ENCODE measurements at places on chromosomes 1 and 21.

DNA sequence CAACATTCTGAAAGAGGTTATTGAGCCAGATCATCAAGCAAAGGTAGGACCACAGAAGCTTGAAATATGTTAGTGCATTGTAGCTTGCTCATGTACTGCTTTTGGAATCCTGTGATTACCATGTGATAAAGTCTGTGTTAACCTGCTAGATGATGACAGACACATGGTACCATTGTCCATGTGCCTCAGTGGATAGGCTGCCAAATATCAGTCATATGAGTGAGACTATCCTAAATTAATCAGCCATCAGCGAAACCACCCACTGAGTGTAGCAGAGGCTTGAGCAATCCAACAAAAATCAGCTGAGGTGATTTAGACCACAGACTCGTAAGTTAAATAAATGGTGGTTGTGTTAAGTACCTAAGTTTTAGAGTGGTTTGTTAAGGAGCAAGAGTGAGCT lies 32.7 kb upstream of the CRB1 start:
- DNase-seq, result no peak

DNA sequence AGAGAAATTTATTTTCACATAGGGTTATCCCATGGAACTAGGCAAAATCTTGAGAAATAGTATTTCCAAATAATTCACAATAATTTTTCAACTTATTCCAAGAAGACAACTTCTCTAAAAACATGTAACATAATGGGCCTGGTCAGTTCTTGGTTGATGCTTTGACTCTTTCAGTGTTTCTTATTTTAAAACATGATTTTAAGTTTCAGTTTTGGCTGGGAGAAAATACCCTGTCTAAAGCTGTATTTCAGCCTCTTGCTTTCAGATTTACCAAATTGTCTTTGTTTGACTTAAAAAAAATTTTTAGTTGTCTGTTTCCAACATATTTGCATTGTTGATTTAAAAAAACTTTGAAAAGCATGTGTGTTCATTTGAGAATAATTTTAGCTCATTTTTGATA lies 5.1 kb downstream of the OR2T4 start:
- DNase-seq, result no peak

DNA sequence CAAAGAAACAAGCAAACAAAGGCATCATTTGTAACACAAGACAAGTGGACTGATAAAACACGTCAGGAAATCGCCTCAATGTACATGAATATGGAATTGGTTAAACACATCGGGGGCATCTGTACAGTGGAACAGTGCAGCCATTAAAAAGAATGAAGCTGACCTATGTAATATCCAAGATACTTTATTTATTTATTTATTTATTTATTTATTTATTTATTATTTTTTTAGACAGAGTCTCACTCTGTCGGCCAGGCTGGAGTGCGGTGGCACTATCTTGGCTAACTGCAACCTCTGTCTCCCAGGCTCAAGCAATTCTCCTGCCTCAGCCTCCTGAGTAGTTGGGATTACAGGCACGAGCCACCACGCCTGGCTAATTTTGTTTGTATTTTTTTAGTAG lies 75.4 kb upstream of the SLC45A1 start:
- no peak for DNase-seq

DNA sequence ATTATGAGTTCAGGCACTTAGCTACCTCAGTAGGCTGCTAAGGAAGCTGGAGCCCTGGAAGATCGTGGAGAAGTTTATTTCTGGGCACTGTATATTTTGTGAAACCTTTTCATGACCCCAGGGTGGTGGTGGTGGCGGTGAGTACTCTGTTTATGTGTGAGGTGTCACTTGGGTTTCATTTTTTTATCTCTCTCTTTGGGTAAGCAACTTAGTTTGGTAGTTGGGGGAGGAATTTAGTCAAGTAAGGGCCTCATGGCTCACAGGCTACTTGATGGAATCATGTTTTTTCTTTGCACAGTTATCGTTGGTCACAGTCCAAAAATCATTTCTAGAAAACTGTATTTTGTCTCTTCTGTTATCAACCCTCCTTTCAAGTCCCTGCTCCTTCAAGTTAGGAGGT lies 33.9 kb downstream of the C1orf141 start:
- DNase-seq, result no peak

GRCh38 chr1:111927652-111928051 lies 61.8 kb downstream of the KCND3 start:
- DNase-seq, result no peak

DNA sequence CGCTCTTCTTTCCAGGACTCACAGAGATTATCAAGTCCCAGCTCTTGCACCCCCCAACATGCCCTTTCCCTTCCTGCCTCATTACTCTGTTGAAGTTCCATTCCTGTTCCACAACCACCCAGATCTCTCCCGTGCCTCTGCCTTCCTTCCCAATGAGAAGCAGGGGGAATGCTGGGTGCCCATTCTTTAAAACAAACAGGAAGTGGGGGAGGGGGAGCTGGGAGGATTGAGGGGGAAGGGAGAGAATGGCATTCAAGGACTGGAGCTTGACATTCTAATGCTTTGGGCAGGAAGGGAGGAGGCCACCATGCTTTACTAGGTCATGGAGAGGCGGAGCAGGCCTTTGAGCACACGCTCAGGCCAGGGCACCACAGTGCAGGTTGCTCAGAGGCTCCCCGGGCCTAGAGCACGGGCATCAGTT lies 150.3 kb upstream of the IRF2BP2 start:
- DNase-seq, result no peak

GRCh38 chr1:30745156-30745833 lies 12.3 kb downstream of the LAPTM5 start:
- DNase-seq, result no peak

- DNase-seq, result no peak
These were observed 49.6 kb downstream of the SLC66A1 start for GRCh38 chr1:19361611-19362147.

GRCh38 chr1:59412718-59413326 lies 115.9 kb downstream of the FGGY start:
- no peak for DNase-seq

DNA sequence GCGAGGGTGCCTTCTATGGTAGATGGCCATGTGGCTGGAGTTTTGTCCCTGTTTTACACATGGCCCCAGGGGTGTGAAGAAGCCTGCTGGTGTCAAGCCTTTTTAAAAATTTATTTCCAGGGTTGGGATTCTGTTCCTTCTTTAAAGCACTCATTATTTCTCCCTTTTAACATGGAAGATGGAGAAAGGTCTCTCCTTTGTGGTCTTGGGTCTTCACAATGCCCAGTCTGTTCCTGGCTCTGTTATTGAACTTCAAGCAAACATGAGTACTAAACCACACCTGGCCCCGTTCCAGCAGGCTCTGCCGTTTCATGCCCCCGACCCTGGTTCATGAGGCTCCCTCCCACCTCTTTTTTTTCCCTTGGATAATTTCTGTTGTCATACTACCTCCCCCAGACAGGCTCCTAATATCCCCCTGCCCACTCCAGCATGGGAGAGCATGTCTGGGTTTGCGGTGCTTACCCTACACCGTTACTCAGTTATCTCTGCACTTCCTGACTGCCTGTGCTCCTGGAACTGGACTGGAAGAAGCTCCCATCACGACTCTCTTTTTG lies 121.2 kb upstream of the KIAA0040 start:
- no peak for DNase-seq

- DNase-seq, result no peak
These were observed 19.5 kb downstream of the C1orf174 start for GRCh38 chr1:3880429-3881192.

DNA sequence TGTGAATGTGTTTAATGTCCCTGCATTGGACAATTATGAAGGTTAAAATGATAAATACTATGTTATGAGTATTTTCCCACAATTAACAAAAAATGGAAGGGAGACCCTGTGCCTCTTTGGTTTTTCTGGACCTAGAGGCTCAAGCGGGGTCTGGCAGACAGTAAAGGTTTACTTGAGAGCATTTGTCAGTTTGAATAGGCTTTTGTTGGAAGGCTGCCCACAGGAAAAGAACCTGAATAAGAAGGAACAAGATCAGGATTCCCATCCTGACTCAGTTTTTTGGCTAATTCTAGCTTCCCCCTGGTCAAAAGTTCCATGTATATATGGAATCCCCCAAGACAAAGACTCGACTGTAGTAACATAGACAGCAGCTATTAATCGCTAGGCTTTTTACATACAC lies 150.9 kb upstream of the JUN start:
- no peak for DNase-seq

DNA sequence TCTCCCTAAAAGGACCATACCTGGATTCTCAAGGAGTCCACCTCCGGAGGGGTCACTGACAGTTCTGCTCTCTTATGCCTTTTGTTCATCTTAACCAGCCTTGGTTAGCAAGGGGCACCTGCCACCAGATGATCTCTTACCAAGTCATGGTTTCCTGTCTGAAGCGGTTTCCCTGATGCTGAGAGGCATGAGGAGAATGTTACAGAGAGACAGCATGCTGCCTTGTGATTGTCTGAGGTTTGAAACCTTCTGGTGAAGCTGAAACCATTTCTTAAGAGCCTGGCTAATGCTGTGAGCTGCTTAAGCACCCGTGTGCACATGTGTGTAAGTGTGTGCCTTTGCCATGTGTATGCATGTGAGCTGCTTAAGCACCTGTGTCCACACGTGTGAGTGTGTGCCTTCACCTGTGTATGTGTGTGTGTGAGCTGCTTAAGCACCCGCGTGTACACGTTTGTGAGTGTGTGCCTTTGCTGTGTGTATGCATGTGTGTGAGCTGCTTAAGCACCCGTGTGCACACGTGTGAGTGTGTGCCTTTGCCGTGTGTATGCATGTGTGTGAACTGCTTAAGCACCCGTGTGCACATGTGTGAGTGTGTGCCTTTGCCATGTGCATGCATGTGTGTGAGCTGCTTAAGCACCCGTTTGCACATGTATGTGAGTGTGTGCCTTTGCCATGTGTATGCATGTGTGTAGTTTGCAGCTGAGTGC lies 136.4 kb upstream of the COL6A1 start:
- DNase-seq, result no peak

GRCh38 chr1:152996633-152997400 lies 4.7 kb upstream of the SPRR3 start:
- no peak for DNase-seq

DNA sequence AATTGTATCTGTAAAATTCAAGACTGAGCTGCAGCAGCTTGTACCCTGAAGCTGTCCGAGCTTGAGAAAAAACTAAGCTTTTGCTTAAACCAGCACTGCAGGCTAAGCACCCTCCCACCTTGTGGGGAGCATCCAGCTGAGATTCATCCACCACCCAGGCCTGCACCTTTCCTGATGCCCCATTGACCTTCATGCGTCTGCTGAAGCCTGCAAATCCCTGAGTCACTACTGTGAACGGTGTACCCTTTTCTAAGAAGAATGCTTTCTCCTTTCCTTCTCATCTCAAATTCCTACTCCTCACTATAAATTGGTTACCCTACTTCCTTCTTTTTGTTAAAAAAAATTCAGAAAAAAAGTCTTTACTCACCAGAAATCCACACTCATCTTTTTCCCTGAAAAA lies 90.9 kb upstream of the RGS18 start:
- DNase-seq, result no peak

DNA sequence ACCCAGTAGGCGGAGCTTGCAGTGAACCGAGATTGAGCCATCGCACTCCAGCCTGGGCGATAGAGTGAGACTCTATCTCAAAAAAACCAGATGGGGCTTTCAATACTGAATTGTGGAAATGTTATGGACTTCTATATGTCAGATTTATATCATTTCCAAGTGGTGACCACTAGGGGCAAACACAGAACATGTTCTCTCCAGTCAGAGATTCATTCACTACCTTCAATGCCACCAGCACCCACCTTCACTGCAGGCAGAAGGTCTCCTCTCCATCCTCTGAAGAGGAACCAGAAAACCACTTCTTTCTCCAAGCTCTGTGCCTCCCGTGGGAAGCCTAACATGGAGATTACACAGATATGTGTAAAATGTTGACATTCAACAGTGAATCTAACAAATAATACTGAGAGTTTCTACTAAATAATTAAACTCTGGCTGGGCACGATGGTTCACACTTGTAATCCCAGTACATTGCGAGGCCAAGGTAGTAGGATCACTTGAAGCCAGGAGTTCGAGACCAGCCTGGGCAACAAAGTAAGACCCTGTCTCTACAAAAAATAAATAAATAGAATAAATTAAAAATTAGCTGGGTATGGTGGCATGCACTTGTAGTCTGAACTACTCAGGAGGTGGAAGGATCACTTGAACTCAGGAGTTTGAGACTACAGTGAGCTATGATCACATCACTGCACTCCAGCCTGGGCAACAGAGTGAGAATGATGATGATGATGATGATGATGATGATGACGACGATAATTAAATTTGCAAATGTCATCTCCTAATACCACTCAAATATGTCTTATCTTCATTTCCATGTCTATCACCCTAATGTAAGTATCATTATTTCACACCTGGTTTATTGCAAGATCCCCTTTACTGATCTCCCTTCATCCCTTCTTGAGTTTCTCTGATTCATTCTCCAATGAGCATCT lies 151.1 kb downstream of the ZNF281 start:
- no peak for DNase-seq

DNA sequence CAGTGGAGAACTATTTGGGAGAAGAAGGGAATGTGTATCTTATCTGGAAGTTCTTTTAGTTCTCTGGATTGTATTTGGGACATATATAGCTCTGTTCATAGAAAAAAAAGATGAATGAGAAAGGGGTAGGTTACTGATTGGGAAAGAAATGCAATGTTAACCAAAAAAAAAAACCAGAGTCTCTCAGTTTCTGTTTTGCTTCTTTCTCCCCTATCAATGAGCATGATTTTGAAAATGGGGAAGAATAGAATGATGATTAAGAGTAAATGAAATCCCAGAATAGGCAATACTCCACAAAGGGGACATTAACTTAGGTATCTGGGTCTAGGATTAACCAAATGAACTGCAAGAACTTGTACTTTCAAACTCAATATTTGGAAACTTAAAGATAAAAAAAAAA lies 92.9 kb downstream of the RHOU start:
- no peak for DNase-seq

DNA sequence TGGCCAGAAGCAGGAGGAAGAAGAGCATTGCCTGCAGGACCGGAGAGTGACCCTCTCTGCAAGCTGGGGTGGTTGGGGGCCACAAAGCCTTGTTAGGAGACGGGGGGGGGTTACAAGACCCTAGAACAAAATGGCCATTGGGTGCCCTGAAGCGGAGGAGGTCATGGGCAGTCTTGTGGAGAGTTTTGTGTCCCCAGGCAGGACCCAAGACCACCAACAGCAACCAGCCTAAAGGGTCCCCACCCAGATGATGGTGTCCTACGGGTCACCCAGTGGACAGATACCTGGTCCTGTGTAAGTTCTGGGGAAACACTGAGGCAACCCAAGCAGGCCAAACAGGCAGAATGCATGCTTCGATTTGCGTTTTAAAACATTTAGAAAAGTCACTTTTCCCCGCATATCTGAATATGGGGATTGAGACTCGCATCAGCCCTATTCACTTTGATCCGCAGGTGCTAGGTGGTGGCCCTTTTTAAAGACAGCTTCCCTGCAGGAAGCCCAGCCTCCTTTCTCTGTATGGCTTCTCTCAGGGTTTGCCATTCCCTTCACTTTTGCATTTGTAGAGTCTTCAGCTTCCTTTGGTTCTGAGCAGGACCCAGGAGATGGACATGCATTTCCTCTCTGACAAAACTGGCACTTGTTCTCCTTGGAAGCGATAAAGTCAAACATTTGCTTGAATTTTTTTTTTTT lies 21.1 kb downstream of the GNG4 start:
- no peak for DNase-seq
